Neural crest cell (in vitro differentiated cells): ENCODE measurements at places on chromosomes 7 and 10.

GRCh38 chr7:16939161-16939560, 57.4 kb upstream of the AGR3 start:
- no peak for DNase-seq

- no peak for DNase-seq
These were observed 64.1 kb upstream of the DIP2C start for GRCh38 chr10:753530-753929.

DNA sequence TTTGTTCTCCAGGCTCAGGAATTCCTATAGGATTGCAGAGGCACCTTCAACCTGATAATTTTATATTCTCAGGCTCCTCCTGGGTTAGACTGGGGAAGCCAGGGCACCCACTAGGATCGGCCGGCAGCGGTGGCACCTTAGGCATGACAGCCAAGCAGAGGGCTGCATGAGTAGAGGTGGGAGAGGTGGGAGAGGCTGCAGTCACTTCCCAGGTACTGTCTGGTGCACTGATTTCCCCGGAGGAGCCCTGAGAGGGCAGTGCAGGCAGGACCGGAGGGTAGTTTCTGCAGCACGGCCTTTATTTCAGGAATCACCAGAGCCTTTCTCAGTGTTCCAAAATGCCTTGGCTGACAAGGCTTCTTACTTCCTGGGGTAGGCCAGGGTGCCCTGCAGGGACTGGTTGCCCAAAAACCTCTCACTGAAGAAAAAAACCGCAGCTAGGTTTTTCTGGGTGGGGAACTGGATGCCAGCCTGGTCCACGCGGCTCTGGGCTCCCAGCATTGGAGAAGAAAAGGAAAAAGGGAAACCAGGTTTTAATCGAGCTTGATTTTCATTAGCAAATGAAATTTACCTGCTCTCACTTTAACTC, 3.6 kb upstream of the HOXA13 start:
- DNase-seq: no peak

- DNase-seq: no peak
These were observed 62.4 kb downstream of the PON1 start for GRCh38 chr7:95261895-95262415.

- DNase-seq: no peak
These were observed 384 bp downstream of the DCLRE1C start for GRCh38 chr10:14953424-14954000.

- no peak for DNase-seq
These were observed 1071.1 kb downstream of the XPNPEP1 start for GRCh38 chr10:108852211-108852610.

- DNase-seq: peak; percentile 1
These were observed 642.2 kb downstream of the SH2D4B start for GRCh38 chr10:81179805-81180452.

DNA sequence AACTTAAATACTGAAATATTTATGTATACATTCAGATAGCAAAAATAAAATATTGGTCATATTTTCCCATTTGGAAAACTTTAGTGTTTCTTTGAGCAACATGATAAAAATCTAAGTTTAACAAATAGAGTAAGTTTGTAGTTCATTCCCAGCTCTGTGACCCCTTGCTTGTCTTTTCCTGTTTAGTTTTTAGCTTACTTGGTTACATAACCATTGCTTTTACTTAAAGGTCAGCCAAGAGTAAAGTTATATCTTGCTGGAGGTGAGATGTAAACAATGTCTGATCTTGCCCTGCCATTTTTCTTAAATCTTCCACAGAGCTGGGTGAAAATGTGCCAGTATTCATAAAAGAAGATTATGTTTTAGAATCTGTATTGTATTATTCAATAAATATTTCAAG, 46.7 kb upstream of the MDFIC start:
- no peak for DNase-seq

DNA sequence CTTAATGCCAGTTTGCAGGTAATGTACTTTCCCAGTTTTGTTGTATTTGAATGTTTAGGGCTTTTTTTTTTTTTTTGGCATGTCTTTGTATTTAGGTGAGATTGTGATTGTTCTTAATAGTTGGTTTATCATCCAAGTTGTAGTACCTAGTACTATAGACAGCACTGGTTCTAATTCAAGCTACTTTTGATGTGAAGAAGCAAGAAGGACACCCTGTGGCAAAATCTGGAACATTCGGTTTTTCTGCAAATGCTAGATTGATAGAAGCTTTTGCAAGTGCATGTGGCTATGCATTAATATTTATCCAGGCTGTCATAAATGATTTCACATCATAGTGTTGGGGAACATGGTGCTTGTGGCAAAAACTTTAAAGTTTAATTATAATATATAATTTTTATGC, 248.9 kb downstream of the FOXP2 start:
- DNase-seq: no peak

- no peak for DNase-seq
These were observed 132.6 kb downstream of the DNAJB6 start for GRCh38 chr7:157469181-157470016.

DNA sequence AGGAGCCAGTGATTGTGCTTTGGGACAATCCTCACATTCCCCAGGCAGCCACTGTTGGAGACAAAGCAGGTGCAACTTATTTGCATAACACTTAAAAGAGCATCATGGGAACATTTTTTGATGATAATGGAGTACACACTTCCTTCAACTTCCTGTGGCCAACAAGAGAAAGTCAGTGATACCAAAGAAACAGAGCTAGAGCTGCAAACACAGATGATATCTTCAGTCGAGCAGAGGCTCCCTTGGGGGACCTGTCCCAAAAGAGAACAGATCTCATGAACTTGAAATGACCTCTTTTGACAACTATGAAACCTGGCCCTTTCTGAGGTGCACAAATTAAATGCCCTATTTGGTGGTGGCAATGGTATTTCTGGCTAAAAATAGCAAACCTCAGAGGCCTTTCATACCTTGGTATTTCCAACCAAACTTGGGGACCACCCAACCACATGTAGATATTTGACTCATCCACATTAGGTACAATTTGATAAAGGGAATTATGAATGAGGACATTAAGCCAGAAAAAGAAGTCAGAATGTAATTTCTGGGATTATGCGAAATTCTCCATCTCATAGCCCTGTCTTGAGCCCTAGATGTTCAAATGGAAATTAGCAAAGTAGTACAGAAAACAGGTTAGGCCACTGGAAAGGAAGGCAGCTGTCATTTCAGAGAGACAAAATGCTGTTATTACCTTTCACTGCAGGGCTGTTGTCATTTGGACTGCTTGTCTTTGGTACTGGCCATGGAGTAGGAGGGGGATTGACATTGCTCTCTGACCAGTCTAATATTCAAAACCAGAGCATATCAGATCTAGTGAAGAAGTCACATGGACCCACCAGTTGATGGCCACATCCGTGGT, 146.2 kb downstream of the ICA1 start:
- no peak for DNase-seq

DNA sequence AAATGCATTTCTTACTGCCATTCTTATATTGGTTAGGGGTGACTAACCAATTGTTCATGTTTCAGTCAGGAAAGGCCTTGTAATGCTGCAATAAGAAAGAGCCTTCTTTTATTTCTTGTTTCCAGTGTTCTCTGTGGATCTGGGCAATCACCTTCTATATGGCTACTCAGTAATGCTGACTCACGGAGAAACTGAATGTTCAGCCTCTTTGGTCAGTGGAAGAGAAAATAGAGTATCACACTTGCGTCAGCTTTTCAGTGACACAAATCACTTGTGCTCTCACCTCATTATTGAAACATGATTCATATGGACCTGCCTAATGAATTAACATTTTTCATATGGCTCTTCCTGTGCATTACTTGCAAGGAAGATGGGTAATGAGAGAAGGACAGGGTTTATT, 243.9 kb upstream of the POT1 start:
- DNase-seq: no peak

- no peak for DNase-seq
These were observed 50.5 kb downstream of the MRC1 start for GRCh38 chr10:17859492-17860156.

GRCh38 chr10:117496616-117497028, 45.9 kb upstream of the EMX2 start:
- peak; percentile 86 for DNase-seq

- DNase-seq: no peak
These were observed 324.4 kb downstream of the KCNMA1 start for GRCh38 chr10:77313066-77313750.

- DNase-seq: no peak
These were observed 297.3 kb upstream of the COBL start for GRCh38 chr7:51613911-51614357.

- DNase-seq: peak; percentile 35
These were observed 47.7 kb downstream of the LYZL2 start for GRCh38 chr10:30581779-30582380.

GRCh38 chr7:28062197-28062991, 118.2 kb downstream of the JAZF1 start:
- DNase-seq: peak; percentile 61

- no peak for DNase-seq
These were observed 171.6 kb upstream of the SVIL start for GRCh38 chr10:29806350-29806788.

DNA sequence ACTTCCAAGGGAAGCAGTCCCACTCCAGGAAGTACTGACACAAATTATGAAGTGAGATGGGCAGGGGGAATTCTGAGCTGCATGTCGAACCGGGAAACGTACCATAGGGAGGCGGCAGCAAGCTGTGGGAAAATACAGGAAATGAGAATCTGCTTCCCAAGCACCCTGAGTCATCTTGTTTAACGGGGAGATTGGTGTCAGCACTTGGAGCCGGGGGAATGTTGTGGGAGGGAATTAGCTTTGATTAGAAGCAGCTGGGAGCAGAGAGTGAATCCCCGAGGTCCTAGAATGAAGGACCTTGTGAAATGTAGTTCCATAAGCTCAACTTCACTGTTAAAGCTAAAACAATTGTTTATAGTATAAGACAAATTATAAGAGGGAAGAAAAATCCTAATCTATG, 141.4 kb upstream of the PRKCQ start:
- DNase-seq: no peak

- DNase-seq: no peak
These were observed 8.9 kb downstream of the SFTPD start for GRCh38 chr10:79939969-79940368.

DNA sequence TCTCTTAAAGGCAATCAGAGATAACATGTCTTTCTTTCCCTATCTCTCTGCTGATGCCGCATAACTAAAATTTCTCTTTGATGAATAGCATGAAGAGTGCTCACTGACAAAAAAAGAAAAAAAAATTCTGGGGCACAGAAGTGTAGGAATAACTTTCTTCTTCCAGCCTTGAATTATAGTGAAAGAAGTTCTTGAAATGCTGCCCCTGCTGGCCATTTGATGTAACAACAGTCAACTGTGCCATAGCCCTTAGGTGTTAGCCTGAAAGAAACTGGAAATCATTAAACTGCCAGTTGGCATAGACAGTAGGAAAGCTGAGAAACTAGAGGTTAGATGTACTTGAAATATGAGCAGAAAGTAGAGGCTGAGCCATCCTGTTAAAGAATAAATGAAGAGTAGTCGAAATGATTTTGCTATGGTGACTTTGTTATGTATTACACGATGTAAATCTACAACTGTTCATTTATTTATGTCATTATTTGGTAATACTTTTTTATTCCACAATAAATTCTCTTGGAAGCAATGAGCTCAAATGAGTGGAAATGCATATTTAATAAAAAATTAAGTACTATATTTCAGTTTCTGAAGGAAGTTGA, 48.3 kb upstream of the FAM171A1 start:
- DNase-seq: peak; percentile 41

GRCh38 chr10:3693022-3693697, 91.8 kb downstream of the KLF6 start:
- no peak for DNase-seq

DNA sequence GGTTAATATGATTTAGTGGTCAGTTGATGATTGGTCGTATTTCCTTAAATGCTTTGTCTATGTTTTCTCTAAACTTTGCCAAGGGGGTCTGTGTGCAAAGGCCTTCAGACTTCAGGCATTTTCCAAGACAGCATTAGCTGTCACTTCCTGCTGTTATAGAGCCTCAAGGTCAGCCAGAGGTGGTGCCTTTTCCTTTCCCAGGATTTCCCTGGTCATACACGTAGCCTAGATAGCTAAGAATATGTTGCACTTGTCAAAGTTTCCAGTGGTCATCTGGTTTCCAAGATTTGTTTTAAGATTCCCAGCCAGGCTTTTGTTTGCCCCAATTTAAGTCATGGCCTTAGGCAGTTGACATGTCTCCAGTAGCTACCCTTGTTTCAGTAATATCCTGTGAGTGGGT, 133.2 kb upstream of the IGFBP3 start:
- DNase-seq: no peak

DNA sequence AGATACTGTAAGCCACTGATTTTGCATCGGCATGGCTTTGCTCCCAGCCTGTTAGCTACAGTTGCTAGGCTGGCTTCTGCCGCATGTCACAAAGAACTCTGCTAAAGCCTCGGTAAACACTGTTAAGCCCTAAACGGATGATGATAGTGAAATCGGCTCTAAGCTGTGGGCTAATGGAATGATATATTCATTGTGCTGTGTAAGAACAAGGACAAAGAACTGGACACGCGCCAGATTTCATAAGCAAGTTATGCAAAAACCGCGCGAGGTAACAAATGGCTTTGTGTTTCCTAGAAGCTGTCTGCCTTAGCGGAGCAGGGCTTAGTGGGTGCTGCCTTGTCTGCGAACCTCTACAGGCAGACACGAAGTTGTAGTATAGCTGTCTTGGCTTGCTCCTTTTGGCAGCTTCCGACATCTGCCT, 331.3 kb upstream of the COBL start:
- no peak for DNase-seq

GRCh38 chr7:68074242-68074641, 1077.6 kb downstream of the TYW1 start:
- DNase-seq: no peak

- no peak for DNase-seq
These were observed 103.6 kb downstream of the ARHGAP22 start for GRCh38 chr10:48501226-48501625.

- DNase-seq: no peak
These were observed 9.4 kb downstream of the GPR22 start for GRCh38 chr7:107479303-107479702.

- DNase-seq: no peak
These were observed 122.7 kb upstream of the TMEM72 start for GRCh38 chr10:44788147-44789129.

- no peak for DNase-seq
These were observed 42.6 kb downstream of the DRGX start for GRCh38 chr10:49353026-49353894.

DNA sequence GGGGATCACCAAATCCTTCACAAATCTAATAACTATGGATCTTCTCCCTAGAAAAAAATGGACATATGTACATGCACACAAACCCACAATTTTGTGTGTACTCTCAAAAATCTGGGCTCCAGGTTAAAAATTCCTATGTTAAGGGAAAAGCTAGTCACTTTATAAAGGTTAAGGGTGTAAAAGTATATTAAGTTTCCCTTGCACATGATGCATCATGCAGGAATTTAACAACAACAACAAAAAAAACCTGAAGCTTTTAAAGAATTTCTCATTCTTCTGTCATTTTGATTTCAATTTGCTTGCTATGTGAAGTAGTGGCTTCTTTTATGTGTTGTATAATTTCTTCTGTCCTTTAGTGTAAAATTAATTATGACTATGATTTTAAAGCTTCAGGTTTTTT, 123.7 kb downstream of the CNOT4 start:
- no peak for DNase-seq

- DNase-seq: no peak
These were observed 141.4 kb downstream of the BUB3 start for GRCh38 chr10:123295644-123296043.

- no peak for DNase-seq
These were observed 286.3 kb downstream of the FGFR2 start for GRCh38 chr10:121311812-121312443.

- no peak for DNase-seq
These were observed 21.8 kb downstream of the SLC35G1 start for GRCh38 chr10:93915598-93915997.
